T-helper 2 cell treated with Interferon-gamma antibody and Interleukin-4, amounts not matched to agents 5 μg/mL and 100 μg/mL, for 36 hours (primary cell): ENCODE measurements at places on chromosomes 4 and X.

GRCh38 chr4:168981460-168981859, 28.6 kb downstream of the CBR4 start:
- H3K4me1 ChIP-seq = no peaks in the 10 kb centered on the region
- no peak for DNase-seq
- no peak overlapping the region for H3K4me3 ChIP-seq
- H3K27ac ChIP-seq = no peak overlapping the region
- peaks cover 52% of the 10 kb centered on the region for H3K36me3 ChIP-seq
- H3K27me3 ChIP-seq = no peaks in the 10 kb centered on the region

DNA sequence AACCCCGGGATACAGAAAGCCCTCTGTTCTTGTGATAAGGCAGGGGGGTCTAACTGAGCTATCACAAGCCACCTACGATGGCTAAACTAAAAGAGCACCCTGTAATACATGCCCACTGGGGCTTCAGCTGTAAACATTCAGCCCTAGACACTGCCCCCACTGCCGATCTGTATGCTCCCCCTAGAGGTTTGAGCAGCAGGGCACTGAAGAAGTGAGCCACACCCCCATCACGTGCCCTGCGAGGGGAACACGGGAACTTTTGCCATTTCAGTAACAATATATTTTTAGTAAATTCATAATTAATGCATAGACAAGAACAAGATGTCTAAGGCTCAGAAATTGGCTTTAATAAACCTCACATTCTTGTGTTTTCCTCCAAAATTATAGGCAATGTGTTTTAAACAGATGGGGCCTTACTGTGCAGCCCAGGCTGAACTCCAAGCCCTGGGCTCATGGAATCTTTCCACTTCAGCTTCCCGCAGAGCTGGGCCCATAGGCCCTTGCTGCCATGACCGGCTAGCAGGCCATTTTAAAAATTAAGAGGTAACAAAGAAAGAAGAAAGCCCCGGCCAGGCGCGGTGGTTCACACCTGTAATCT, 235.3 kb upstream of the SFRP2 start:
- no peak overlapping the region for H3K27ac ChIP-seq
- H3K27me3 ChIP-seq = peaks cover 2% of the 10 kb centered on the region
- no peak overlapping the region for H3K4me3 ChIP-seq
- H3K4me1 ChIP-seq = no peaks in the 10 kb centered on the region
- no peaks in the 10 kb centered on the region for H3K36me3 ChIP-seq

DNA sequence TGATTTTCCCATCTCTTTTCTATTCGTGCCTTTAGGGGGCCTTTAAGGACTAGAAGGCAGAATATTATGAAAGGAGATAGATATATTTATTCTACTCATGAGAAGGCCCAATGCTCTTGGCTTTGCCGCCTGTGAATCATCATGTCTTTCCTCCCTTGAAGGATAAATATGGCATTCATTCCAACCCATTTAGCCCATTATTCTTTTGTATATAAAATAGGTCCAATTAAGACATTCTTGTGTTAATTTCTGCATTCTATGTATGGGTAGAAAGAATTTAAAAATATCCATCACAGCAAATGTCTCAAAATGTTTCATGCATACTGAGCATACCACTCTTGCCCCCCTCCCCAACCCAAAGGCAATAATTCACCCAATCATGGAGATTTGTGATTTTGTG, 115.1 kb downstream of the AFF2 start:
- no peak overlapping the region for H3K27ac ChIP-seq
- H3K27me3 ChIP-seq = no peaks in the 10 kb centered on the region
- H3K4me1 ChIP-seq = peaks cover 21% of the 10 kb centered on the region
- H3K36me3 ChIP-seq = no peaks in the 10 kb centered on the region

DNA sequence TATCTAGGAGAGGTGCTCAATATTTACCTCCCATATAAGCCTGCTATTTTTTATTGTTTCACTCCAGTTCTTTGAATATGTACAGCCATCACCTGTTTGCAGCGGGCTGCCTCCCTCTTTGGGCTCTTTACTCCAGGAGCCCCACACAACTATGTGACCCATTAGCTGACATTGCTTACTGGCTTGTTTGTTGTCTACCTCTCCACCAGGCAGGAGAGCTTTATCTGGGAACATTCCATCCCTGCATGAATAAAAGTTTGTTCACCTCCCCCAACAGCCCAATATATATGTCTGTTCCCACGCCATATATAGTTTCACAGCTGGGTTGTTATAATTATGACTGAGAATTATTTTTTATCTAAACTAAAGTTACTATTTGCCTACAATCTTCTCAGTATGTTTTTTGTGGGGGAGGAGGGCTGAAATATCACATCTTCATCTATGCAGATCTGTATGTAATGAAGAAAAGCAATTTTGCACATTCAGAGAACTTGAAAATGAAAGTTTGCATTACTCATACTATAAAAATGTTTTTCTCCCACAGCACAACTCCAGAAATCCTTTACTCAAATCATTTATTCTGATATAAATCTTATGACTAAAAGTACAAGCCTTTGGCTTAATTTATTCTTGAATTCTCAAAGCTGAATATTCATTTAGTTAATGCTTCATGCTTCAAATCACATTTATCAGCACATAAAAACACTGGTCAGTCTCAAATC, 61.2 kb upstream of the DAPP1 start:
- no peaks in the 10 kb centered on the region for H3K27me3 ChIP-seq
- H3K4me1 ChIP-seq = no peaks in the 10 kb centered on the region
- H3K36me3 ChIP-seq = no peaks in the 10 kb centered on the region
- H3K4me3 ChIP-seq = no peak overlapping the region
- no peak overlapping the region for H3K27ac ChIP-seq

DNA sequence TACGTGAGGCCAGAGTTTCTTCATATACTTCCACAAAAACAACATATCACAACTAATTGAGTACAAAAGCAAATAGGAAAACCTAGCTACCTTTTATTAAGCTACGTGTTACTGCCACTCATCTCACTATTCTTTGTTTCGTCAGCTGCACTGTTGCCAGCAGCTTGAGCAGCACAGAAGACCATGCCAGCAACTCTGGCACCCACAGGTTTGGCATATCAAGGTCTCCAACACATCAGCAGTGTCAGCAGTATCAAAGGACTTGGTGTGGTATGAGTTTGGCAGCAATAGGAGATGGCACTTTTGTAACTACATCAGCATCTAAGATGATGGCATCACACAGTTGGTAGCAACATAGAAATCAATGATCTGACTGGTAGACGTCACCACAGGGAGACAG, 30.7 kb downstream of the CDKL2 start:
- DNase-seq = no peak
- H3K4me3 ChIP-seq = no peak overlapping the region
- H3K27ac ChIP-seq = no peak overlapping the region
- peaks cover 2% of the 10 kb centered on the region for H3K4me1 ChIP-seq
- H3K36me3 ChIP-seq = no peaks in the 10 kb centered on the region
- peaks cover 6% of the 10 kb centered on the region for H3K27me3 ChIP-seq

- no peaks in the 10 kb centered on the region for H3K4me1 ChIP-seq
- DNase-seq = no peak
- no peak overlapping the region for H3K4me3 ChIP-seq
- no peaks in the 10 kb centered on the region for H3K27me3 ChIP-seq
- H3K27ac ChIP-seq = no peak overlapping the region
Measured at GRCh38 chr4:37641352-37641751, 44.8 kb downstream of the RELL1 start.

- H3K4me1 ChIP-seq = peaks cover 10% of the 10 kb centered on the region
- no peak overlapping the region for H3K27ac ChIP-seq
- no peak for DNase-seq
- no peak overlapping the region for H3K4me3 ChIP-seq
Measured at GRCh38 chr4:38869511-38869910, 1.9 kb downstream of the FAM114A1 start.

- H3K27ac ChIP-seq = peak overlapping the region; percentile 100
- peak overlapping the region; percentile 96 for H3K4me3 ChIP-seq
- DNase-seq = peak; percentile 25
- H3K27me3 ChIP-seq = no peaks in the 10 kb centered on the region
- H3K4me1 ChIP-seq = peaks cover 16% of the 10 kb centered on the region
Measured at GRCh38 chr4:125091-125771, 930 bp downstream of the ZNF718 start.

DNA sequence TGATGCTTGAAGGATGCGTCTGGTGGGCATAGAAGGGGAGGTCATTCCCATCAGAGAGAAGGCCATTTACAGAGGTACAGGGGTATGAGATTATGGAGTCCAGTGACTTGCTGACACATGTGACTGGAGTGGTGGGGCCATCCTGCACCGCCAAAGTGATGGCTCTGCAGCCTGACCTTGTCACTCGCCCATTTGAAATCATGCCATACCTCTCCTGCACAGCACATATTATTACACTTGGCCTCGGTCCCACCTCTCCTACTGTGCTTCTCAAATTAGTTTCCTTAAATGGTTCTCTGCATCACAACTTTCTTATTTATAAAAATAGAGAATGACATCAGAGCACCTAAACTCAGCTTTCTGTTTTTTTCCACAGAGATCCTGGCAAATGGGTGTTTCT, 60.7 kb upstream of the HAND2 start:
- H3K27me3 ChIP-seq = no peaks in the 10 kb centered on the region
- no peak for DNase-seq
- no peaks in the 10 kb centered on the region for H3K36me3 ChIP-seq
- H3K4me1 ChIP-seq = no peaks in the 10 kb centered on the region

- no peak overlapping the region for H3K27ac ChIP-seq
- DNase-seq = no peak
- H3K4me1 ChIP-seq = no peaks in the 10 kb centered on the region
- H3K4me3 ChIP-seq = no peak overlapping the region
- no peaks in the 10 kb centered on the region for H3K27me3 ChIP-seq
- no peaks in the 10 kb centered on the region for H3K36me3 ChIP-seq
Measured at GRCh38 chrX:116667346-116668134, 204.8 kb upstream of the CT83 start.

- peaks cover 10% of the 10 kb centered on the region for H3K36me3 ChIP-seq
- DNase-seq = no peak
- peaks cover 4% of the 10 kb centered on the region for H3K27me3 ChIP-seq
Measured at GRCh38 chr4:7864685-7865084, 75.0 kb downstream of the AFAP1 start.

GRCh38 chrX:135330706-135331105, 21.4 kb downstream of the ETDC start:
- peaks cover 47% of the 10 kb centered on the region for H3K36me3 ChIP-seq
- no peak overlapping the region for H3K27ac ChIP-seq
- no peak overlapping the region for H3K4me3 ChIP-seq
- H3K4me1 ChIP-seq = peaks cover 3% of the 10 kb centered on the region
- no peak for DNase-seq
- H3K27me3 ChIP-seq = no peaks in the 10 kb centered on the region

- no peaks in the 10 kb centered on the region for H3K27me3 ChIP-seq
- no peak overlapping the region for H3K27ac ChIP-seq
- H3K4me3 ChIP-seq = no peak overlapping the region
- no peaks in the 10 kb centered on the region for H3K4me1 ChIP-seq
- H3K36me3 ChIP-seq = no peaks in the 10 kb centered on the region
- DNase-seq = no peak
Measured at GRCh38 chr4:71498002-71498401, 159.2 kb downstream of the SLC4A4 start.

- H3K27ac ChIP-seq = no peak overlapping the region
- no peak for DNase-seq
- no peaks in the 10 kb centered on the region for H3K36me3 ChIP-seq
- no peaks in the 10 kb centered on the region for H3K27me3 ChIP-seq
Measured at GRCh38 chrX:96843566-96843965, 40.1 kb upstream of the RPA4 start.

GRCh38 chr4:138494931-138495330, 252.8 kb upstream of the SLC7A11 start:
- H3K27me3 ChIP-seq = no peaks in the 10 kb centered on the region
- H3K27ac ChIP-seq = no peak overlapping the region
- no peak overlapping the region for H3K4me3 ChIP-seq
- H3K4me1 ChIP-seq = no peaks in the 10 kb centered on the region
- no peak for DNase-seq
- H3K36me3 ChIP-seq = no peaks in the 10 kb centered on the region

DNA sequence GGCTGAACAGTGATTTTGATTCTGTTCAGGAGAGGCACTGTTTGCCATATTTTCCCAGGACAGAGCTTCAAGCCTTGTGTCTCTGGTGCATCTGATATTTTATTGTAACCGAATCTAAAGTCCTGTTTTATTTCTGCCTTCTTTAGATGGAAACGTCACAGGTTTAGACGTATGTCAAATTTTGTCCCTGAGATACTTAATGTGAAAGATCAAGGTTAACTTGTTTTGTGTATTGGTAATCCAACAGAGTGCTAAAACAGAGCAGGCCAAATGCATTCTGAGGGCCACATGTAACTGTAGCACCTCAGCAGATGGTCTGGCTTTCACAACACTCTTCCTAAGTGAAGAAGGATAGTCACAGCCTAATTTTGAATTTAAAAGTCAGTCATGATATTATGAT, at the start of gene GNRHR:
Gene GNRHR (minus strand): TSS at position 101 of the 400 bp plus-strand sequence. CDS start 53 bp downstream, at position 48.
- no peak for DNase-seq
- H3K27me3 ChIP-seq = no peaks in the 10 kb centered on the region
- H3K4me1 ChIP-seq = no peaks in the 10 kb centered on the region
- H3K4me3 ChIP-seq = no peak within 1 kb of the TSS
- H3K27ac ChIP-seq = no peak within 1 kb of the TSS

DNA sequence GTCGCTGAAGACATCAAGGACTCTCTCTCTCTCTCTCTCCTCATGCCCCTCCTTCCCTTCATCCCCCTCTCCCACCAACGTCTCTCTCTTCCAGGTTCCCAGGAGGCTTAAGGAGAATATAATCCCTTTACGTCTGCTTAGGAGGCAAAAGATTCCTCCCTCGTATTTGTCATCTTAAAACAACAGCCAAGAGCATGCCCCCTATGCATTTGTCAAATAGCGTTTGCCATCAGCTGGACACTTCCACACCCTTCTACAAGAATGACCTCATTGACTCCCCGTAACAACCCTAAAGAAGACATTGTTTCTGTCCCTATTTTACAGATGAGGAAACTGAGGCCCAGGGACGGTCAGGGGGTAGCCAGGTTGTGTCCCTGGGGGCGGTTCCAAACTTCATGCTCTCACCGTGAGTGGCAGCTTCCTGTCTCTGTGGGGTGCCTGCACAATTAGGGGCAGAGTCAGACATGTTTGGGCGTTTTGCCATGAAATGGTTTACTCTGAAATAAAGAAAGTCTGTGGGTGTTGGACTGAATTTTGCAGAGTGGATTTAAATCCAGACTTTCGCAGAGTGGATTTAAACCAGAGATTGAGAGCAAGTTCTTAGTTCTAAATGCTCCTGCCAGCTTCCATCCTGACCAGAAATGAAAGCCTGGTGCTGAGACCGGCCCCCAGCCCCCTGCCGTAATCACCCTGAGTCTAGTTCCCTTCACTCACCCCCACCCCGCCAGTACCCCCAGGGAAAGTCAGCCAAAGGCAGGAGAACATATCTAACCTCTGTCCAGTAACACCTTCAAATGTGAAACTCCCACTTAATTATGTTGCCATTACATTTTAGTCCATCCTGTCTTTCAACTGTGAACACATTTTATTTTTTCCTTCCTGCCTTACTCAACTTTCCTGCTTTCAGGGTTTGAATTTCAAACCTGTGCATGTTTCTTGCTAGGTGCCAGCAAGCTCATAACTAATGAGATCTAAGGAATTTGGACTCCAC, 44.3 kb upstream of the TBL1X start:
- DNase-seq = no peak
- no peak overlapping the region for H3K27ac ChIP-seq
- H3K4me3 ChIP-seq = no peak overlapping the region
- no peaks in the 10 kb centered on the region for H3K36me3 ChIP-seq
- H3K4me1 ChIP-seq = peaks cover 7% of the 10 kb centered on the region
